ENCODE measurements at places on chromosomes 13 and 19. TPM values are rescaled to one million over a fixed set of nuclear protein-coding genes. Genes with fewer than 3 reads are reported as not detected.

DNA sequence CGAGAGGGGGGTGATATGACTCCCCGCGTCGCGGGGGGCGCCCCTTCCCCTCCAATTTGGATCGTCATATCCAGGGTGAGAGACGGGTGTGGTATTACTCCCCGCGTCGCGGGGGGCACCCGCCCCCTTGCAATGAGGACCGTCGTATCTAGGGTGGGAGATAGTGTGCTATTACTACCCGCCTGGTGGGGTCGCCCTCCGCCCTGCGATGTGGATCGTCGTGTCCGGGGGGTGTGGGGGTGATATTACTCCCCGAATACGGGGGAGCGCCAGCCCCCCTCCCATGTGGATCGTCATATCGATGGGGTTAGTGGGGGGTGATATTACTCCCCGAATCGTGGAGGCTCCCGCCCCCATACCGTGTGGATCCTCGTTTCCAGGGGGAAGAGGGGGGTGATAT, 29.2 kb upstream of the RGCC start:
- no peak for DNase-seq

- DNase-seq, result no peak
Measured at GRCh38 chr19:674282-675151, 1.7 kb upstream of the FSTL3 start.

DNA sequence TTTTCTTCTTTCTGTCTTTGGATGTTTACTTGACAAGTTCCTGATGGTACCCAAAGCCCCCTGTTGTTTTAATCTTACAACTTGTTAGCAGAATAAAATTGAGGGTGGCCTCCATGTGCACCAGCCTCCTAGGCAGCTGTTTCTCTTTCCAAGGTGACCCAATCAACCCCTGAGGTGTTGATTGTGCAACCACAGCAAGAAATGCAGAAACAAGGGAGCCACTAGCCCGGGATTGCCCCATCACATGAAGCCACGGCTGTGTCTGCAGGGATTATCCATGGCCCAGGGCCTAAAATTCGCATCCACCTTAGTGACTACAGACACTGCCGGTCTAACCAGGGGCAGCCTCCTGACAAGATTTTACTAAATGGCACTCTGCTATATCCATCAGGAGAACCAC, 14.4 kb downstream of the CEACAM4 start:
- no peak for DNase-seq

DNA sequence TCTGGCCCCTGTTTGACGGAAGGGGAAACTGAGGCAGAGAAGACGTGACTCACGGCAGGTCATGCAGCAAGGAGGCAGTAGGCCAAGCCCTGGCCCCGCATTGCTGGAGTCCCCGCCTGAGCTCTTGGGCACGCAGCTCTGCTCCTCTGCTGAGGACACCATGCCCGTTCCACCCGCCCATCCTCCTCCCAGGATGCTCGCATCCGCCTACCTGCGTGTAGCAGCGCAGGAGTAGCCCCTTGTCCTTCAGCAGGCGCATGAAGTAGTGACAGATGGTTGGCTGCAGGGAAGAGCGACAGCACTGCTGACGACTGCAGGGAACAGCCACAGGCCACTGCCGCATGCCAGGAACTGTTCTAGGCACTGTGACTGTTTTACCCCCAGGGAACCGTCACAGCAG, 10.5 kb downstream of the SIRT2 start:
- no peak for DNase-seq

ZNF99 gene
- total RNA-seq, result not detected
